ENCODE measurements at places on chromosomes 11 and 22. TPM values are rescaled to one million over a fixed set of nuclear protein-coding genes. Genes with fewer than 3 reads are reported as not detected.

The OR4D5 gene
- total RNA-seq, result 5.5 TPM

The OR51B5 gene
- total RNA-seq, result 2.7 TPM

The ZW10 gene
- 19.0 TPM for total RNA-seq

The DRG1 gene
- 148 TPM for total RNA-seq

The ABCG4 gene
- 5.4 TPM for total RNA-seq

The OSBPL5 gene
- 13.2 TPM for total RNA-seq

The OTOG gene
- total RNA-seq, result 2.2 TPM

The CRYAB gene
- total RNA-seq, result 20.6 TPM

The RANGAP1 gene
- total RNA-seq, result 212 TPM

The DDI1 gene
- 41.1 TPM for total RNA-seq

The CABP7 gene
- 0.79 TPM for total RNA-seq

The ARVCF gene
- 57.7 TPM for total RNA-seq

The PHETA2 gene
- 2.8 TPM for total RNA-seq

The LYVE1 gene
- 7.5 TPM for total RNA-seq

The GAB2 gene
- 9.2 TPM for total RNA-seq

The ANO5 gene
- 4.8 TPM for total RNA-seq

The LSP1 gene
- total RNA-seq, result 13.0 TPM

- no peak for DNase-seq
Measured at GRCh38 chr11:57001674-57002401, 13.1 kb downstream of the OR5AK2 start.

GRCh38 chr11:126515501-126515900, 160.0 kb downstream of the ST3GAL4 start:
- DNase-seq, result no peak

- DNase-seq, result peak; percentile 54
Measured at GRCh38 chr22:38754751-38755154, 1.0 kb downstream of the SUN2 start.

GRCh38 chr22:19482297-19482696, 2.6 kb downstream of the CDC45 start:
- DNase-seq, result no peak

DNA sequence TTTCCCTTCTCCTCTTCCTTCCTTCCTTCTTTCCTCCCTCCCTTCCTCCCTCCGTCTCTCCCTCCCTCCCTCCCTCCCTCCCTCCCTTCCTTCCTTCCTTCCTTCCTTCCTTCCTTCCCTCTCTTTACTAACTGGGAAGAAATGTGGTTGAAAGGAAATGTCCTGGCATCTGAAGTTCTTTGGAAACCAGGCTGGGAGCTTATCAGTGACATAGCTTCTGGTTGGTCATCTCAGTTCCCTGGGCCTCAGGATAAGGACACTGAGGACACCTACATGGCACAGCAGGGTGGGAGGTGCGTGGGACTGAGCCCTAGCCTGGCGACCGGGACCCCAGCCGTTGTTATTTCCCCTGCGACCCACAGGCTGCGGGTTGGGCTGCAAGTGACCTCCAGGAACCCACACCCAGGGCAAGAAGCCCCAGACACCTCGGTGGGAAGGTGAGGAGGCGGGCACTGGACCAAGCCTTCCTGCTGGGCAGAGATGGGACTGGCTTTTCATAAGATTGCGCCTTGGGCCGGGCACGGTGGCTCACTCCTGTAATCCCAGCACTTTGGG, 1486.5 kb downstream of the TBC1D22A start:
- DNase-seq, result no peak

- no peak for DNase-seq
Measured at GRCh38 chr22:45180146-45180679, 16.5 kb downstream of the NUP50 start.

- DNase-seq, result peak; percentile 71
Measured at GRCh38 chr11:123560006-123560405, 94.4 kb downstream of the SCN3B start.

DNA sequence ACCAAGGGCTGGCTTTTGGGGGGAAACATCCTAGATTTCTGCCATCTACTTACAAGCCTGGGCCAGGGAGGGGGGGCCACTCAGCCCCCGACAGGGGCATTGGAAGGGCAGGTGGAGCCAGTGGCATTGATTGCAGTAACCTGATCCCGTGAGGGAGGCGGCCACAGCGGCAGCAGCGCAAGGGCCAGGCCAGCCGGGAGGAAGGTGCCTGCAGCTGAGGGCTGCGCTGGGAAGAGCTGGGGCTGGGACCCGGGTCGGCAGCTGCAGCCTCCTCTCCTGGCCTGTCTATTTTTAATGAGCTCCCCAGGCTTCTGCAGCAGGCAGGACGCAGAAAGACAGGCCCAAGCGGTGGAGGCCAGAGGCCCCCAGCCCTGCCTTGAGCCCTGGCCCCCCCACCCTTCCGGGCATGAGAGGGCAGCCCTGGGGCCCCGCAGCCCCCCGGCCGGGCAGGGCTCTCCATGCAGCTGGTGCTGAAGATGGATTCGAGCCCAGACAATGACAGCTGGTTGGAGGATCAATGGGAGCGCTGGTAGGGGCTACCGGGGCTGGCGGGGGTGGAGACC, 10.6 kb downstream of the FREY1 start:
- no peak for DNase-seq

DNA sequence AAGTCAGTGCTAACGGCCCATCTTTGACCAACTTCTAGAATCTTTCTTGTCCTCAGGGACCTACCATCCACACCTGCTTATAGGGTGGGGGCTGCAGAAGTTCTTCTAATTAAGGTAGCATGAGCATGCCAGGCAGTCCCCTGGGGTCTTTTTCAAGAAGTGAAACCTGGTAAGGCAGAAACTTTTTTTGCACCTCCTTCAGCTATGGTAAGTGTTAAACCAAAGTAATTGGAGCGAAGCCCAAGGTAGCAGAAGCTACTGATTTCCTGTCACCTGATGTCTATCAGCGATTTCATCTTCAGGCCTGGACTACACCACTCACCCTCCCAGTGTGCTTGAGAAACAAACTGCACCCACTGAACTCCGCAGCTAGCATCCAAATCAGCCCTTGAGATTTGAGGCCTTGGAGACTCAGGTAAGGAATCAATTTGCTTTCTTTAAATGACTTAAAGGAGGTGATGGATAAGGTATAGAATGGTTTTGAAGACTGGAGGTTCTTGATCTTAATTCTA, at the start of gene MS4A1:
Gene MS4A1 (plus strand): TSS at position 317 of the 512 bp plus-strand sequence. CDS start 6,528 bp downstream, outside the sequence.
- DNase-seq, result no peak

GRCh38 chr22:43133401-43133800, 9.8 kb downstream of the MCAT start:
- no peak for DNase-seq

- DNase-seq, result no peak
Measured at GRCh38 chr22:50571264-50572175, 6.7 kb downstream of the CPT1B start.

DNA sequence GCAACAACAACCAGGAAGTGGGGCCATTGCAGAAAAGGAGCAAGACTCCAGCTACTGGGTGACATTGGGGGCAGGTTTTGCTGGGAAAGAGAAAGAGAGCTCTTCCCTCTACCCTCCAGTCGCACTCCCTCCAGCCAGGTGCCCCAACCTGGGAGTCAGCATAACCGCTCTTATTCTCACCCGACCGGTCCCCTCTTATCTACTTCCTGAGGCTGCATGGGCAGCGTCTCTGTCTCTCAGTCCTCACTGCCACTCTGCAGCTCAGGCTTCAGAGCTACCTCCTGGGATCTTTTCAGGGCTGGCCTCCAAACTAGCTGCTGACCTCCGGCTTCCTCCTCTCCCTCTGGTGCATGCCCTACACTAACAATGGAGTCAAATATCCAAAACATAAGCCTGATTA, 5.1 kb downstream of the ZNF70 start:
- no peak for DNase-seq

DNA sequence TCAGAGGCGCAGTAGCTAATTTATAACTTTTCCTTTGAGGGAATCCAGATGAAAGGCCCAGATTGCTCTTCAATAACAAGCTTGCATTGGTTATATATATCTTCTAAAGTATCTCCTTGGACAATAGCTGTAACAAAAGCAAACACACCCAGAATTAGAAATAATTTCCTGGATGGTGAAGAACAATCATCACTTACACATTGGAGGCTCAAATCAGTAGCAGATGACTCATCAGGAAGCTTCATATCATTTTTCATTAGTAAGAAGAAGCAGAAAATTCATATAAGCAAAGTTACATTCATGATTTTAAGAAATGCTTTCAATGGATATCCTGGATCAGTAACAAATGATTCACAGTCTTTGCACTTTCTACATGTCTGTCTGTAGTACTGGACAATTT, 173.6 kb upstream of the CCDC90B start:
- DNase-seq, result no peak

- DNase-seq, result peak; percentile 41
Measured at GRCh38 chr11:62445314-62445740, 26.5 kb downstream of the SCGB1A1 start.

- no peak for DNase-seq
Measured at GRCh38 chr11:255176-255575, 18.4 kb downstream of the PSMD13 start.

GRCh38 chr11:93614173-93614722, 47.2 kb upstream of the CEP295 start:
- no peak for DNase-seq

DNA sequence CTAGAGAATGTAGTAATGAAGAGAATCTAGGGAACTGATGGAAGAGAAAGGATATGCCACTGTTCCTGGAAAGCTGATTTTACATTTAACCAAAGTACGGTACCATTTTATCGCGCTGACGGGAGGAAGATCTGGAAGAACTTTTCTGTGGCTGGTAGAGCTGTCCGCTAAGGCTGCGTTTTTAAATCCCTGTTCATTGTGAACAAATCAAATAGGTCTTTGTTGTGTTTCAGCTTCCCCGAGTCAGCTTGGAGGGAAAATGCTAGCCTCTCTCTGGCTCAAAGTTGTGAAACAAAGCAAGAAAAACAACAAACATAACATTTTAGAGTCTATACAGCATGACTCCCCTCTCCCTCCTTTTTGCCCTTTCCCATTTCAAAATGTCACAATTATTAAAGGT, 34.4 kb downstream of the FBXO7 start:
- DNase-seq, result no peak

DNA sequence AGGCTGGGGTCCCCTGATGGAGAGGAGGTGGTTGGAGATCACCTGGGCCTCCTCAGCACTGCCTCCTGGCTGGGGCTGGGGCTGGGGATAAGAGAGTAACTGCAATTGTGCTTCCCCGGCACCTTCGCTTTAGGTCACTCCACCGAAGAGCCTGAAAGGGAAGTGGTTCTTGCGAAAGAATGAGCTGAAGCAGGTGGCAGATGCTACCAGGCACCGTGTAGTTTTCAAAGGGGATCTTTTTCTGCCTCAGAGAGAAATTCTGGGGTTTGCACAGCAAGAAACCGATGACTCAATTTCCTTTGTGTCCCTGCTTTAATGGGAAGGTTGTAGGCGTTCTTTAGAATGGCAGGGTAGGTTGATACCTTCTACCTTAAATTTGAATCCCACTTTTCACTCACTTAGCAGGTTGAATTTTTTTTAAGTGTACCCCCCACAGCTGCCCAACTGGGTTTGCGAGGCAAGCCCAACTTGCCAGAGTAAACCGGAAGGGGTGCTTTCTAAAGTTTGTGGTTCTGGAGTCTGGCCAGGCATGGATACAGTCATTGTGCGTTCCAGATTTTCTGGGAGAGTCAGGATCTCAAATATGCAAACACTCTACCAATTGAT, 5.3 kb downstream of the CD44 start:
- no peak for DNase-seq

DNA sequence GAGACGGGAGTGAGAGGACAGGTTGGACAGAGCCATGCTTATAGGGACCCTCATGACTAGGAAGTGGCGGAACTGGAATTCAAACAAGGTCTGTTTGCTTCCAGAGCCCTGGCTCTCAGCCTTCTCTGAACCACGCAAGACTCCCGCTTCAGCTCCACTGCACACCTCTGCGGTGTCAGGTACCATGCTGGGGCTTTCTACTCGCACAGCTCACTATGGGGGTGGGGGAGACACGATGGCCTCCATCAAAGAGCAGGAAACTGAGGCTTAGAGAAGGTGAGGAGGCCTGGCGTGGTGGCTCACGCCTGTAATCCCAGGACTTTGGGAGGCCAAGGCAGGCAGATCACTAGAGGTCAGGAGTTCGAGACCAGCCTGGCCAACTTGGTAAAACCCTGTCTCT, 14.2 kb downstream of the SUN2 start:
- DNase-seq, result no peak

GRCh38 chr11:111582881-111583280, 19.4 kb upstream of the SIK2 start:
- no peak for DNase-seq

- no peak for DNase-seq
Measured at GRCh38 chr11:2424811-2425495, 19.4 kb downstream of the TRPM5 start.

DNA sequence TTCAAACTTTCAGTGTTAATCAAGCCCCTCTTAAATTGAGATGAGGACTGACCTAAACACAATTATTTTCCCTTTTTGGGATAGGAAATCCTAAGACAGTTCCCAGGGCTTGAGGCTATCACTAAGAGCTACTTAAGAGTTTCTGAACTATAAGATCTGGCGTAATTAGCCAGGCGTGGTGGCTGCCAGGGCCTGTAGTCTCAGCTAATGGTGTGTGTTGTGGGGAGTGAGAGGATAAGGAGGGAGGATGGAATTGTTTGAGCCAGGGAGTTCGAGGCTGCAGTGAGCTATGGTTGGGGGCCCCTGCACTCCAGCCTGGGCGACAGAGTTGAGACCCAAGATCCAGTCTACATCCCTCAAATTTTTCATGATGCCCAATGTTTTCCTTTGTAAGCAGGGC, 23.5 kb upstream of the EXPH5 start:
- DNase-seq, result no peak

GRCh38 chr22:42521228-42521546, 1.6 kb upstream of the RRP7A start:
- DNase-seq, result no peak

DNA sequence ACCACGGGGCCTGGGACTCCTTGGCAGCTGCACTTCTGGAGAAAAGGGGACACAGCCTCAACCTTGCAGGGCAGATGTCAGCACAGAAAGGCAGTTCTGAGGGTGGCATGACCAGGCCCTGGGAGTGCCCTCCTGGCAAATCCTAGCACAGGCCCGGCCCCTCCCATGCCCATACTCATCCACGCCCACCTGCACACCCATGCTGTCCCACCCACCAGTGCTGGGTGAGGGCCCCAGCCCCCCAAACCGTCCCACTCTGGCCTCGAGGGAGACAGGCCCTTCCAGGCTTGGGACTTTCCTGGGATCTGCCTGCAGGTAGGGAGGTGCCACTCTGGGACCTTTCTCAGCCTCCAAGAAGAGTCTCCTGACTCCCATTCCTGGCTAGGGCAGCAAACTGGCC, 10.1 kb downstream of the DUSP8 start:
- DNase-seq, result no peak

- DNase-seq, result no peak
Measured at GRCh38 chr11:15641271-15642045, 526.7 kb downstream of the INSC start.

DNA sequence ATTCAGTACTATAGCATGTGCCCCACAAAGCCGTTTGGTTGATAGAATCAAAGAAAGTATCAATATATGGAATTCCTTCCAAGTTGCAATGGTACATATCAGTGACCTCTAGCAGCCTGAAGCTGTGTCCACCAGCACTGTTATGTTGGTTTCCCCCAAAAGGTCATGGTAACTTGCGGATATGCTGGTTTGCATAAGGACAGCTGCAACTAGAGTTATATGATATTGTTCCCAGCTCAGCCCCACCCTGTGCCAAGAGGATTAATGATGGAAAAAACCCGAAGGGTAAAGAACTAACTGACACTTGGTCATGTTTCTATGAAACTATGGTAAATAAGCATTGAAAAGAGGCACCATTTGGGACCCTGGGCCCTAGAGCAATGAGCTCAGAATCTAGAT, 93.5 kb downstream of the PDHX start:
- no peak for DNase-seq

Measured in testis (tissue), 5 donors.